ENCODE measurements at places on chromosomes 6 and 20.

GRCh38 chr20:21391185-21391971, 5.9 kb downstream of the NKX2-4 start:
- DNase-seq = no peak

DNA sequence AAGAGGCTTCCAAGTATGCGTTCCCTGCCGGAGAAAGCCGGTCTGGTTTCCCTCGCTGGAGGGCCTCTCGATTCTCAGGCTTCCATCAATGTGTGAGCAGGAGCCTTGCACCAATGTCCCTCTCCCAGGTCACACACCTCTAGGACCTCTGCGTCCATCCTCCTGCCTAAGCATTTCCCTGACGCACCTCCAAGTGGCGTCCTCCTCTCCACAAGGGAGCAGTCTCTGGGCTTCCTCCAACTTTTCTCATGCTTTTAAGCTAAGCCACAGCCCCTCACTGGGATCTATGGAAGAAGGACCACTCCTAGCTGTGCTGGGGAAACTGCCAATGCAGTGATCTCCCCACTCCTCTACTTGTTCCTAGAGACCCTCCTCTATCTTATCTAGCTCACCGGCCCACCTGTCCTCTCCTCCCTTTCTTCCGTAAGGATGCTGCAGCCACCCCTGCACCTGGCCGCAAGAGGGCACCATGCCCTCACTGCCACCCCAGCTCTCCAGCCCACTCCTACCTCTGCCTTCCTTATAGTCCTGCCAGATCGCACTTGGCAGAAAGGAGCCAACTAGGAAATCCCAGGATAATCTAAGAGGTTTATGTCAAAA, 258.7 kb downstream of the LRFN2 start:
- DNase-seq = no peak

DNA sequence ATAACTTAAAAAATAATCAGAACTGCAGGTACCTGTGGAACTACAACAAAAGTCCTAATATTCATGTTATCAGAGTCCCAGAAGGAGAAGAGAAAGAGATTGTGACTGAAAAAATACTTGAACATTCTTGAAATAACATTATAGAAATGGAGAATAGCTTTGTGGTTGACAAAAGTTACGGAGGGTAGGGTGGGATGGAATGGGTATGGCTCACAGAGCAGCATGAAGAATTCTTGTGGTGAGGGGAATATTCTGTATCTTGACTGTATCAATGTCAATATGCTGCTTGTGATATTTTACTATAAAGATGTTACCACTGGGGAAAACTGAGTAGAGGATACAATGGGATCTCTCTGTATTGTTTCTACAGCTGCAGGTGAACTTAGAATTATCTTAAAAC, 122.5 kb downstream of the DST start:
- peak; percentile 54 for DNase-seq

- DNase-seq = no peak
Observed at GRCh38 chr6:46395530-46395929, 95.7 kb downstream of the RCAN2 start.

DNA sequence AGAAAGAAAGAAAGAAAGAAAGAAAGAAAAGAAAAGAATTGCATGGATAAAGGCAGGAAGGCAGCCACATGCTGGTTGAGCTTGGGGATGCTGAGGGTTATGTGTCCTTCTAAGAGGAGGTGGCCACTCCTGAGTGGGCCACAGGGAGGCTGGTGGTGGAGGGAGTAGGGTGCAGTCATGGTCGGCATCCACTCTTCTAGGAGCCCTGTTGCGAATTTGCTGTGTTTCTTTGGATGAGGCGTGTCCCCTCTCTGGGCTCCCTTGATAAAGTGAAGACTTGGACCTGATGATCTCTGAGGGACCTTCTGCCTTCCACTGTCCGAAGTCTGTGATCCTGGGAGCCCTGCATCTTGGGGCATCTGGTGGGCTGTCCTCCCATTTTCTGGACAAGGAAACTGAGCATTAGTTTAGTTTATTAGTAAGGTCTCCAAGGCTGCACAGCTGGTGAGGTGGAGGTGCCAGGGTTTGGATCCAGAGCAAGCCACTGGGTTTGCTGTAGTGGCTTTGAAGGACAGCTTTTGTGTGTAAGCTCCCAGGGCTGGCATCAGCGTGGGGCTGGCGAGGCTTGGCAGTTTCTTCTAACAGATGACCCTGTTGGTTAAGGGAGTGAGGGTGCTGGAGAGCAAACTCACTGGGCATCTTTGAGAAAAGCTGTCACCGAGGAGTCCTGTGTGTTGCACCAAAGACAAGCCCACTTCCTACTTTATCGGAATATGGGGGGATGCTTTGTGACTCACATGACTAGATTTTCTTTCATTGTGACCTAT, 4.3 kb downstream of the DLGAP4 start:
- DNase-seq = no peak

Measured in fibroblast of upper back skin (primary cell).